ENCODE measurements at places on chromosomes 2 and 18.

- no peak for DNase-seq
Measured at GRCh38 chr2:101502095-101502494, 27.2 kb upstream of the RFX8 start.

GRCh38 chr18:67783196-67783946 lies 266.9 kb upstream of the DSEL start:
- DNase-seq: no peak

DNA sequence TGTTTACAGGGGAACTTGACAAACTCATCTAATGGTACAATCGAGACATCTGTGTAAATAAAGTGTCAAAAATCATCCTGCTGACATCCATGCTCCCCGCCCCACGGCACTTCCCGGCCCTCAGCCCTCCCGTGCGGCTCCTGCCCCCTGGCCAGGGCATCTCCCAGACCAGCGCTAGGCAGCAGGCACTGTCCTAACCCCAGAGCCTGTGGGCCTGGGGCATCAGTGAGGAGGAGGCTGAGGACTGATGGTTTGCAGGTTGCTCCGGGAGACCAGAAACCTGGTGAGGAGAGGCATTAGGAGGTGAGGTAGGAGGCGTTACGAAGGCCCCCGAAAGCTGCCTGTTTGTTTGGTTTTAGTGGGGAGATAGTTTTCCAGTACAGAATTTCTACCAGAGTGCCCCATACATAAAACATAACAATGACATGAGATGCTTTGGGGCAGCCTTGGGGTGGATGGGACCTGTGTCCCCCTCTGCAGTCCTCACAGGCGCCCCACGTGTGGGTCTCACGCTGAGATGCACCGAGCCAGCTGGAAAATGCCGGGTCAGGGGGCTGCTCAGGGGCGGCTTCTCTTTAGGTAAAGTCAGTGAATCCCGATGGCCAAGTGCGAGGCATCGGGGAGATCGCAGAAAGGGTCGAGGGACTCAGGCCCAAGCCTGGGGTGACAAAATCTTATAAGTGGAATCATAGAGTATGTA lies 114.2 kb downstream of the RTP5 start:
- no peak for DNase-seq

DNA sequence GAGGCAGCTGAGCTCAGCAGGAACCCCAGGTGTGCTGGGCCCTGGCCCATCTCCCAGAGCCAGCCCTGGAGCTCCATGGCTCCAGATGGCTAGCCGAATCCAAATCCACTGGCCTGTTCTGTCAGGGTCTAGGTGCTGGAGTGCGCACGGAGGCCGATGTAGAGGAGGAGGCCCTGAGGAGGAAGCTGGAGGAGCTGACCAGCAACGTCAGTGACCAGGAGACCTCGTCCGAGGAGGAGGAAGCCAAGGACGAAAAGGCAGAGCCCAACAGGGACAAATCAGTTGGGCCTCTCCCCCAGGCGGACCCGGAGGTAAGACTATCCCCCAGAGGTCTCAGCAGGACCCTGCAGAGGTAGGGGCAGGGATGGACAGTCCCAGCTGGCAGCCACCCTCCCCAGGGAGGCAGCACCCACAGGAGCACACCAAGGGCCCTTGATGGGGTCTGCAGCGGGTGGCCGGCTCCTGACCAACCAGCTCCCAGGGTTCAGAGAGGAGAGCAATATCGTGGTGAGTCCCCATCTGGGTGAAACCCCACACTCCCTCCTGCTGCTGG lies 26.1 kb upstream of the PRLH start:
- DNase-seq: no peak

DNA sequence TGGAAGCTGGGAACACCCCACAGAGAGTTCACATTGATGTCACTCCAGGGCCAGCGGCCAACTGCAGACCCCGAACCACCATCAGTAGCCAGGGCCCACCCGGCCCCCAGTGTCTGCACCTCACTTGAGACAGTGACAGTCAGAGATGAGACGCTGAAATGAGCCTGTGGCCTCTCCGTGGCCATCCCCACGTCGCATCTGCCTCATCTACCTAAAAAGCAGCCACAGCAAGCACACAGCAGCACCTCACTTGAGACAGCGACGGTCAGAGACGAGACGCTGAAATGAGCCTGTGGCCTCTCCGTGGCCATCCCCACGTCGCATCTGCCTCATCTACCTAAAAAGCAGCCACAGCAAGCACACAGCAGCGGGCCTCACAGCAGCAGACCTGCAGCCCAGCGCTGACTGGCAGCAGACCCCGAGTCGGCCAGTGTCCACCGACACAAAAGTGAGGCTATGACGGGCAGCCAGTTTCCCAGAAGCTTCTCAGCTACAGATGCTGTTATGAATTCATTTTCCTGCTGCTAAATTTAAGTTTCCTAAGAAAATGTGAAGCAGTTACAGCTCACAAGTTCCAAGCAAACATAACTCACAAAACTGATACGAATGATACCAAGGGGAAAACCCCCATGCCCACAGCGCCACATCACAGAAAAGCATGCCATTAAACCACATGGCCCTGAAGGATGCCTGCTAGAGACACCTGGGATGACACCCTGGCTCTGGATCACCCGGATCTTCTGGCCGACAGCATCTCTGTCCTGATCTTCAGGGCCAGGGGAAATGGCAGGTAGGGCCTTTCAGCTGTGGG lies 27.7 kb downstream of the SNORC start:
- no peak for DNase-seq
